GM04504 (cell line): ENCODE measurements at places on chromosomes 3 and 15.

- DNase-seq, result no peak
These were observed 29.5 kb downstream of the LINS1 start for GRCh38 chr15:100572362-100572983.

- DNase-seq, result no peak
These were observed 139.1 kb downstream of the LSAMP start for GRCh38 chr3:116306149-116306548.

DNA sequence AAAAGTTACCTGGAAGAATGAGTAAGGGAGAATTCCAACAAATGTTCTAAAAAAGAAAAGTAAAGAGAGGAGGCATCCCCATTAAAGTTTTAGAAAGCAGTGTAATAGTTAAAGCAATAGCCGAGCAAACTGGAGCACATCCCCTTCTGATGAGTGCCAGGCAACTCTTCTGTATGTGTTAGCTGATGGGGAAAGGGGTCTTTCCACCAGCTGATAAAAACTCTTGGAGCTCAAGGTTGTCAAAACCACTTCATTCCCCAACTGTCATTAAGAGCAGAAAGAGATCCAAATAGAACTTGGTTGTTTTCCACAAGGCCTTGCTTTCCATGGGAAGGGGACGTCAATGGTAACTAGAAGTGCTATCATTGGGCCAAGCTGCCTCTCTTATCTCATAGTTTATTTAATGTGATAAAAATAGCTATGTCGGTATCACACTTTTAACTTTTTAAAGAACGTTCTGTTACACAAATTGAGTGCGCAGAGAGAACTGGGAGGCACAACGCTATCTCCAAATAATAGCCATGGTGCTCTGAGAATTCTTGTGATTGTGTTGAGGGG is 116.9 kb downstream of the POLR2M start:
- DNase-seq, result no peak

DNA sequence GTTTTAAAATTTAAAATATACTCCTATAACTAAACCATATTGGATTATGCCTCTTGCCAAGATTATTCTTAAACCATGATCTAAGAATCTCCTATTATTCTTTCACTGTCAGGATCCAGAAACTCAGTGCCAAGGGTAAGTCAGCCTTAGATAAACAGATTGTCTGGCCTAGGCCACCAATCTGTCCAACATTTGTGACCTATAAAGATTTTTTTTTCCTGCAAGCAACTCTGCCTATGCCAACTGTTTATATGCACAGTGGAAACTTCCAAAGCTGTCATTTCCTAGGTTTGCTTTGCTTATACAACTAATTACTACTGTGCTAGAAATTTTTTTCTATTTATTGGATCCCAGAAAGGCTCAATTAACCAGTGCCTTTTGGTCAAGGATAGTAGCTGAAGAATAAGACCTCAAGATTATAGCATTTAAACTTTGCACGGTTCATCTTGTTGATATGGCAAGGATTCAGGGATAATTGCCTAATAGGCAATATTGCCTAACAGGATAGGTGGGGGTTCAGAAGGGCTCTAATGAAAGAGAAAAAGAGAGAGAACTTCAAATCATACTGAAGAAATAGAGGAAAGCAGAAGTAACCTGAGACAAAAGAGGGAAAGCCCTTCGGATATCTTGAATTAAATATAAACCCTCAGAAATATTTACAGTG is 22.8 kb downstream of the GAP43 start:
- DNase-seq, result no peak

DNA sequence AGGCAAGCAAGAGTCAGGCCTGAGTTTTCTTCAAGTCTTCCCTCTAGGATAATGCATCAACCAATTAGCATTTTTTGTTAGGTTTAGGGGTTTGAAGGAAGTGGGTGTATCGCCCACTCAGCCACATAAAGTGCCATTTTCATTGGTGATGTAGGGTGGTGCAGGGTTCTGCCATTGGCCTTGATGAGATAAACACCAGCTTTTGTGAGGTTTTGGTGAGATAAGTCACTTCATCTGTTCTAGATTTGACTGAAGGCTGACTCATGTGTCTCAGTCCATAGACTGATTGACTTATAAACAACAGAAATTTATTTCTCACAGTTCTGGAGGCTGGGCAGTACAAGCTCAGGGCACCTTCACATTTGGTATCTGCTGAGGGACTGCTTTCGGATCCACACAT is 84.5 kb upstream of the C3orf80 start:
- DNase-seq, result no peak

DNA sequence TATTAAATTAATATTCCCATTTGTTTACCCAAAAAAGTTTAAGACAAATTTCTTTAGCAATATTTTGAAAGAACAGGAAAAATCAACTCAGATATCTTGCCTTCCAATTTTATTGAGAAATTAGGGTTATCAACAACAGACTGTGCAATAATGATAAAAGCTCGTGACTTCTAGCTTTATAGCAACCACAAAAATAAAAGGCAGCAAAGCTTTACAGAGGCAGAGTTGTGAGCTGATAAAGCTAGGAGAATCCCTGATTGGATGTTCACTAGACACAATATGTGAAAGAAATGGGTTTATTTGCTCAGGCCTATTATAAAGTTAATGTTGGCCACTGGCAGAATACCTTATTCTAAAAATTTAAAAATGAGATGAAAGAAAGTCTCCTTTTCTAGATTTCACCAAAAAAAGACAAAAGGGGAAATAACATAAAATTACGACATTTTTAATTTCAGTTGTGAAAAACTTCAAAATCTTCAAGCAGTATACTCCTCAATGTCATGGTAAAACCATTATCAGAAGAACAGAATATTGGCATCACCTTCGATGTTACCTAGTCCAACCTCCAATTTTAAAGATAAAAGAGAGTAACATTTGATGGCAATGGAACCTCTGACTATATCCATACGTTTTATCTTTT is 2.8 kb downstream of the VPS13C start:
- DNase-seq, result no peak

DNA sequence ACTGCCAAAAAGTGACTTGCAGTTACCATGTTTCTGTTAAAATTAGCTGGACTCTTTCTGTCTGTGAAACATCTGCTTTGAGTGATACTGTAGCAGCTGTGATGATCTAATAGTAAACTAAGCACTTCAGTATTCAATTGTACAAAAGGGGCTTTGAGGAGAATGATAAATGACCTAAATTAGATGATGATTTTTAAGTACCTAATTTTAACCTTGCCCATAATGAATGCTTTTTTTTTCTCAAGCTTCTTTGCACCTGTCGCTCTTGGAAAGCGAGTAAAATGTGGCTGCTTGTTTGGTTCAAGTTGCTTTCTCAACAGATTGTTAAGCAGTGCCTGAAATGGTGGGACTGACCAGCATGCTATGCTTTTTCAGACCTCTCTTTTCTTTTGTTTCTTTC is 752.3 kb downstream of the EPHA3 start:
- no peak for DNase-seq

- DNase-seq, result no peak
These were observed 245.2 kb upstream of the ARPP21 start for GRCh38 chr3:35393901-35394799.

- DNase-seq, result peak; percentile 86
These were observed 219.3 kb upstream of the COL8A1 start for GRCh38 chr3:99419116-99419515.

- DNase-seq, result no peak
These were observed 176.0 kb upstream of the SLC24A5 start for GRCh38 chr15:47944637-47945288.

GRCh38 chr3:67123914-67124313 is 125.8 kb downstream of the KBTBD8 start:
- DNase-seq, result no peak

- DNase-seq, result no peak
These were observed 9.7 kb downstream of the PLA2G4D start for GRCh38 chr15:42084465-42085235.

- DNase-seq, result no peak
These were observed 59.7 kb upstream of the CCDC50 start for GRCh38 chr3:191269289-191270085.
